ENCODE measurements at places on chromosomes 4 and X. TPM values are rescaled to one million over a fixed set of nuclear protein-coding genes. Genes with fewer than 3 reads are reported as not detected.

CABS1 gene
- total RNA-seq = not detected

RBM46 gene
- total RNA-seq = not detected

ANKRD50 gene
- 1.1 TPM for total RNA-seq

PFKFB1 gene
- 1.1 TPM for total RNA-seq

RPA4 gene
- total RNA-seq = 0.31 TPM

CENPE gene
- total RNA-seq = 0.44 TPM

SMIM10 gene
- total RNA-seq = not detected

HDX gene
- total RNA-seq = 0.47 TPM

TREX2 gene
- 5.5 TPM for total RNA-seq

GCNA gene
- total RNA-seq = 12.1 TPM

KLHL13 gene
- 1.1 TPM for total RNA-seq

KCNE5 gene
- total RNA-seq = 0.25 TPM

ADH1C gene
- not detected for total RNA-seq

PCYT1B gene
- not detected for total RNA-seq

TBC1D8B gene
- 0.88 TPM for total RNA-seq

All from naive thymus-derived CD8-positive, alpha-beta T cell (primary cell).